ENCODE measurements at places on chromosomes 12 and 14.

GRCh38 chr12:56616925-56617324 is 13.2 kb downstream of the BAZ2A start:
- no peak for DNase-seq

DNA sequence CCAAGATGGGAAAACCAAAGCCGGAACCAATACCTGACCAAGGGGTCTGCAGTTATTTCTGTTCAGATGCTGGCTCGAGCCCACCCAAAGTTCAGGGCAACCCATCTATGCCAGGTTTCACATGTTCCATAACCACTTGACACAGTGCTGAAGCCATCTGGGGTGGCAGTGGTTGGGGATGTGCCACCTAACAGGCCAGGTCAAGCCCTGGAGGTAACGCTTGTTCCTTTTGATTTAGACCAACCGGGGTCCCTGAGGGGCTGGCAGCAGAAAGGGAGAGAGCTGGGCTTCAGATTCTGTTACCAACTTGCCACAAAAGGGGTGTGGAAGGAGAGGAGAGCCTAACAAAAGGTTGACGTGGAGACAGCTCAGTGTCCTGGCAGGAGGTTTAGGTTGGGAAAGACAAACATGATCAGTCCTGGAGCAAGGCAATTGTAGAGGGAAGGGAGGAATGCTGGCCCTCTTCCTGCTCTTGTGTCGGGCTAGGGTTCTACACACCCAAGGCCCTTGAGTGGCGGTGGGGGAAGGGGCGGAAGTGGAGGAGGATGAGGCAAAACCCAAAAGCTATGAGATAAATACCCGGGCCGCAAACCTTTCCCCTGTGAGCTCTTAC is 31.9 kb downstream of the CACNA2D4 start:
- no peak for DNase-seq

DNA sequence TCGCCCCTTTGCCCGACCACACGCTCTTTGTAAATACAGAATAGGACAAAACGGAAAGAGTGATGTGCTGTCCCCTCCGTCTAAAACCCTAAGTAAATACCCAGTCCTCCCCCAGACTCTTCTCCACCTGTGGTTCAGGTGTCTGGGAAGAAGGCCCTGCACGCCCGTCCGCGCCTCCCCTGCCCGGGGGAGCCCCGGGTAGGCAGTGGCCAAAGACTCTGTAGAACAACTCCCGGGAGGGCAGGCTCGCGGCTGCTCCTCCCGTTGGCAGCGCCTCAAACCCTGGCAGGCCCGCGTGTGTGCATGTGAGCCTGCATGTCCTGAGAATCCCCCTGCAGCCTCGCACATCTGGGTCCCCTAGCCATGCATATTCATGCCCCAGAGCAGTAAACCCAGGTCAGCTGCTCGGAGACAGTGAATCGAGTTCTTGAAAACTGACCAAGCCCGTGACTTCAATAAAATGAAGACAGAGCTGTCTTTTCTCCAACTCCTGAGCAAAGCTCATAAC is 165.8 kb downstream of the MON2 start:
- no peak for DNase-seq

DNA sequence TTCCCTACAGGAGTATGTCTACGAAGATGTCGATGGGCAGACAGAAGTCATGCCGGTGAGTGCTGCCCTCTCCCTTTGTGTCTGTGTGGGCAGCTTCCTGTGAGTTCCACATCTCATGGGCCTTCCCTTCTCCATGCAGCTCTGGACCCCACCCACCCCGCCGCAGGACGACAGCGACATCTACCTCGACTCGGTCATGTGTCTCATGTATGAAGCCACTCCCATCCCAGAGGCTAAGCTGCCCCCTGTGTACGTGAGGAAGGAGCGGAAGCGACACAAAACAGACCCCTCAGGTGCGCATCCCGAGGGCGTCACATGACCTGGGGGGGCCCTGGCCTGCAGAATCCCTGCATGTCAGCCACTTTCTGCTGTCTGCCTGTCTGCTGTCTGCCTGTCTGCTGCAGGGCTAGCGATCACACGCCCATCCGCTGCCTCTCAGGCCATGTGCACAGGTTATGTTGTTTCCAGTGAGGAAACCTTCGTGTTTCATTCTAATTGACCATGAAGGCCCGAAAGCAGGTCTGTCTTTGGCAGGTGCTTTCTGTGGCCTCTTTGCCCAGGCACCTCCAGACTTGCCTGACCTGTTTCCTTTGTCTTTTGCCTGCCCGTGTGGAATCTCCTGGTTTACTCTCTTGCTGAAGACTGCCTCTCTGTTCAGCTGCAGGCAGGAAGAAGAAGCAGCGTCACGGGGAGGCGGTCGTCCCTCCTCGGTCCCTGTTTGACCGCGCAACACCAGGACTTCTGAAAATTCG is 95.1 kb downstream of the EP400 start:
- no peak for DNase-seq

GRCh38 chr14:77059276-77059915 is 30.9 kb upstream of the IRF2BPL start:
- no peak for DNase-seq

DNA sequence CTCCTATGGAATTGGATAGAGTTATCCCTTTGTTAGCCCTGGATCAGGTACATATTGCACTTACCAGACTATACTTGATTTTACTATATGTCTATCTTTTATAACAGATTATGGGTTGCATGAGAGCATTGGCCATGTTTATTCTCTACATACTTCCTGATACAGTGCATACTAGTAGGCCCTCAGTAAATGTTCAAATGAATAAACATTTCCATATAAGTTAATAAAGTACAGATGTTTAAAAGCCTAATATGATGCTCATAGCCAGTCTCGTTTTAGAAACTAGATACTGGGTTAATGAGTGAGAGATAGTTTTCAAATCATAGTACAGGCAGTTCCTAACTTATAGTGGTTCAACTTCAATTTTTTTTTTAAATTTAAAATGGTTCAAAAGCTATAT is 39.5 kb upstream of the TOMM20L start:
- no peak for DNase-seq

- no peak for DNase-seq
Measured at GRCh38 chr12:92075425-92075914, 70.2 kb downstream of the BTG1 start.

- no peak for DNase-seq
Measured at GRCh38 chr12:32260696-32261095, 138.7 kb upstream of the FGD4 start.

DNA sequence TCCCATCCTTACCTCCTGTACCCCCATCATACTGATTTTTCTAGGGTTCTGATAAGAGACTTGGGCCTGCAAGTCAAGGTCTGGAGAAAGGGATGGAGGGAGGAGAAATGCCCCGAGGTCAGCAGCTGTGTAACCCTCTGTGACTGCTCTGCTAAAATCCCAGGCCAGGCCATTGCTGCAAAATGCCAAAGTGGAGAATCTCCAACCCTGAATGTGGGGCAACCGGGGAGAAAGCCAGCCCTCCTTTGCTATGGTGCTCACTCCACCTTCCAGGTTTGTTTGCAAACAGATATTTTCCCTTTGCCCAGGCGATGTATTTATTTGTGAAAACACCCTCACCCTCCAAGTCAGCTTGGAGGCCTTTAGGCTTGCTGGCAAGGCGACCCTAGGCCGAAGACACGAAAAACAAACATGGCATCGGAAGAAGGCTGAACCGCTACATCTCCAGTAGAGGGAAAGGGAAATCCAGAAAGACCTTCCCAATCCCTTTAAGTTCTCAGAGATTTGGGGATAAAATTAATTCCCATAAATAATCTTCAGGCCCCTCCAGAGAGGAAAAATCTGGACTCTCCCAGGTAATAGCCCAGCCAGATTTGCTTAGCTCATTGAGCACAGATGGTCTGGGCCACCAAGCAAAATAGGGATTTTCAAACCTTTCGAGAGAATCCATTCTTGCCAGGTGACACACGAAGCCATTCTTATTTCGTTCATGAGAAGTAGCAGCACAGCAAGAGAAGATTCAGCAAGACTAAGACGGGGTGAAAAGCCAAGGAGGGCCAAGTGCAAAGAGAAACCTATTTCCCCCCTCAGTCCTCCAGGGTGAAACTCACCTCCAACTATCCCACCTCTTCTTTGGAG is 1.3 kb upstream of the TBX5 start:
- DNase-seq = no peak

- DNase-seq = no peak
Measured at GRCh38 chr12:52673217-52673616, 7.0 kb downstream of the KRT1 start.

GRCh38 chr12:64385468-64385867 is 5.1 kb downstream of the C12orf56 start:
- no peak for DNase-seq

DNA sequence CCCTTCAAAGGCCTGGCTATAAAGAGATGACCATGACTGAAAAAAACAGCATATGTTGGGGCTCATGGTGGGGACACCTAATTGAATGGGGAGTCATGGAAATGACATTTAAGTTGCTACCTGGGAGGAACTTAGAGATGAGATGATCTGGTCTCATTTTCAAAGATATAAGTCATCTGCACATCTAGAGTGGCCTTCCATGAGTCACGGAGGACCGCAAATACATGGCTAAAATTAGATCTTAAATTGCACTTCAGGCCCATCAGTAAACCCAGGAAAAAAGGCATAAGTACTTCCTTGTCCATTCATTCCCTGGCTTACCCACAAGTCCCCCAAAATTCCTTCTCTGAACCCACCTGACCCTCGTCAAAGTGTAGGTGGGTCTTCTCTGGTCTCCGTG is 53.4 kb downstream of the SPTB start:
- no peak for DNase-seq

- no peak for DNase-seq
Measured at GRCh38 chr12:84814664-84815245, 97.8 kb downstream of the SLC6A15 start.

GRCh38 chr14:50362764-50363713 is 33.6 kb downstream of the CDKL1 start:
- DNase-seq = no peak

DNA sequence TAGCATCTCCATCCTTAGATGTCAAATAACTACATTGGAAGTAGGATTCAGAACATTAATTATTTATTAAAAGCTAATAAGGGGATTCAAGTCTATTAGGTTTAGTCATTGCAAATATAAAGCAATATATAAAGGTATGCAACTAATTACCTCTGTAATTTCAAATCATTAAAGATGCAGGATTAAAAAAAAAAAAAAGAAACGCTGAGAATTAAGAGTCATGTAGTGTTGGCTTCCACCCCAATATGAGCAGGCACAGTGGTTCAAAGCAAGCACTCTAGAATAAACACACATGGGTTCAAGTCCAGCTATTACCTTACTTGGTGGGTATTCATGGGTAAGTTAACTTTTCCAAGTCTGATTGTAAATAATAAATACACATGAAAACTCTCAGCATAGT is 10.9 kb downstream of the SPTB start:
- DNase-seq = no peak

DNA sequence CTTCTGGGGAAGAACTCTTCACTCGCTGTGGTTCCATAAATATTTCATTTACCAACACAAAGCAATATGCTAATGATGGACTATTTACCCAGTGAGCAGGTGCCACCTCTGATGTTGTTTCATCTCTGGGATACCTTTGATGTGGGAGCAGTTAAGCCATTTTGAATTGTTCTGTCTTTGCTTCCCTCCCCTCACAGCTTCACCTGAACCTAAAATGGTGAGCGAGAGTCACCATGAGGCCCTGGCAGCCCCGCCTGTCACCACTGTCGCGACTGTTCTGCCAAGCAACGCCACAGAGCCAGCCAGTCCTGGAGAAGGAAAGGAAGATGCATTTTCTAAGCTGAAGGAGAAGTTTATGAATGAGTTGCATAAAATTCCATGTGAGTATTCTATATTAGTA is 352.7 kb downstream of the SYT1 start:
- no peak for DNase-seq

DNA sequence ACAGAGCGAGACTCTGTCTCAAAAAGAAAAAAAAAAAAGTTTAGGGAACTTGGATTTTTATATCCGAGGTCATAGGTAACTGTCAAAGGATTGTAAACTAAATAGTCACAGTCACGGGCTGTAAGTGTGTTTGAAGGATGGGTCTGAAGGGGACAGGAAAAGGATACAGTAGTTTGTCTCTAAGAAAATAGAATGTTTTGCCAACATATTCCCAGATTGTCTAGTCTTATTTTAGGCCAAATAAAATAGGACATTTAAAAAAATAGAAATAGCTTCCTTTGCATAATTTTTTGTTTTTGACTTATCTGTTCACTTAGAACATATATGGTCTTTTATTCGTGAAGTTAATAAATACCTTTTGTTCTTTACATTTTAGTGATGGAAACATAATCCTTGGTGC is 24.2 kb upstream of the REP15 start:
- DNase-seq = no peak

DNA sequence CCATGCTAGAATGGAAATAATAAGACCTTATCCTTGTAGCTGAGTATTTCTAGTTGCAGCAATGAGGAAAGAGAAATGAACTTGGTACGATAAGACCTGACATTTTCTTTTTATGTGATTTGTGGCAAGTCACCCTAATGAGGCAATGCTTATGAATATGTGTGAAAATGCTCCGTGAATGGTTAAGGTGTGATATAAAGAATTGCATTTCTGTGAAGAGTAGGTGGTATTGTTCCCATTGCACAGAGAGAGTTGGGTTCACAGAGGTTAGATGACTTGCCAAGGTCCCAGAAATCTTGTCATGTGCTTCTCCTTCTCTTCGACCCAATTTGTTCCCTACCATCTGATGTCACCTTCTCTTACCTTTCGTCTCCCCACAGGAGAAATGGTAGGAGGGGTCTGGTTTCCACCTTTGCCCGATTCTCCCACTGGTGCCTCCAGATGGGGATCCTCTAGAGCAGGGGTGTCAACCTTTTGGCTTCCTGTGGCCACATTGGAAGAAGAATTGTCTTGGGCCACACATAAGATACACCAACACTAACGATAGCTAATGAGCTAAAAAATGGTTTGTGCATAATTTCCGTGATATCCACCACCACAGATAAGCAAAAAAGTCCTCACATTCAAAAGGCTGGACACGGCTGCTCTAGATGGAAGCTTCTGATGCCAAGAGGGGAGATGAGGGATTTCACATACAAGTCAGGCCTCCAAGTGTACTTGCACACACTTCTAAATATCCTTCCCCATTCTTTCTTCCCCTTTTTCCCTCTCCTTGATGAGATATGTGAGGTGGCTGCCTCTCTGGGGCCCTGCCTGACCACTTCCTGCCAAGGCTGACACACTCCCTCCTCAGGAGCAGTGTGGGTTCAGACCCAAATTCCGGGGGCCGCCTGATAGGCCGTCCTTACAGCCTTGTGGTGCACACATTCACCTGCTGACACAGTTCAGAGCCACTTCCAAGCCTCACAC is 96.1 kb downstream of the PLXNC1 start:
- DNase-seq = no peak

DNA sequence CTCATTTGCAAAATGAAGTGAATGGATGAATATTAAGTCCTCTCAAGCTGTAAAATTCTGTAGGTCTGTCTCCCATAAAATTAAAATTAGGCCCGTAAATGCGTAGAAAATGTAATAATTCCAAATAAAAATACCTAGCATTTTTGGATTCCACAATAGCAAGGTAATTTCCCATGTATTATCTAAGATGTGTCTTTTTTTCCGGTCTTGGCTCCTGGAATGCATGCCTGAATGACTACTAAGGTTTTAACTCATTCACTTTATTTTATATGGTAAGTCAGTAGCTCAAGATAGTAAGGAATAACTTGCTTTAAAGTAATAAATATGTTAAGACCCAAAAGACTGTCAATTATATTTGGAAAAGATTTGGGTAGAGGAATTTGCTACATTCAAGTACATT is 11.1 kb downstream of the TXNRD1 start:
- DNase-seq = no peak

Data from LNCaP clone FGC (cell line).